ENCODE measurements at places on chromosomes 2 and 18. TPM values are rescaled to one million over a fixed set of nuclear protein-coding genes. Genes with fewer than 3 reads are reported as not detected.

LDLRAD4 gene
- 3.1 TPM for total RNA-seq

KIF1A gene
- total RNA-seq, result under 0.01 TPM

NOP58 gene
- 62.6 TPM for total RNA-seq

ADRA2B gene
- not detected for total RNA-seq

L3MBTL4 gene
- total RNA-seq, result 1.7 TPM

PDCL3 gene
- 16.5 TPM for total RNA-seq

SAG gene
- total RNA-seq, result not detected

IL36A gene
- not detected for total RNA-seq

SERPINB4 gene
- not detected for total RNA-seq

HOXD11 gene
- 0.13 TPM for total RNA-seq

RASGRP3 gene
- 0.39 TPM for total RNA-seq

CCDC68 gene
- 1.3 TPM for total RNA-seq

EGR4 gene
- total RNA-seq, result not detected

LYPD6 gene
- 0.52 TPM for total RNA-seq

GAL3ST2 gene
- total RNA-seq, result 0.26 TPM

RAB3GAP1 gene
- 129 TPM for total RNA-seq

TXNDC2 gene
- not detected for total RNA-seq

TNFRSF11A gene
- under 0.01 TPM for total RNA-seq

RHOB gene
- total RNA-seq, result 211 TPM

SPDYA gene
- 1.3 TPM for total RNA-seq

GREB1L gene
- under 0.01 TPM for total RNA-seq

All from articular chondrocyte of knee joint (primary cell).